ENCODE measurements at places on chromosomes 12 and 14. TPM values are rescaled to one million over a fixed set of nuclear protein-coding genes. Genes with fewer than 3 reads are reported as not detected.

The ANO4 gene
- total RNA-seq = 0.82 TPM

The OVCH1 gene
- total RNA-seq = 0.19 TPM

The TMEM233 gene
- 0.44 TPM for total RNA-seq

The ENDOU gene
- total RNA-seq = not detected

The KLRC2 gene
- total RNA-seq = not detected

The GPD1 gene
- 1,589 TPM for total RNA-seq

The CNOT2 gene
- 139 TPM for total RNA-seq

The ESR2 gene
- 5.7 TPM for total RNA-seq

The KLRC4 gene
- total RNA-seq = 0.51 TPM
